ENCODE measurements at places on chromosomes 2 and 18.

GRCh38 chr2:53896864-53897263 is 37.1 kb upstream of the GPR75 start:
- no peak for DNase-seq

- no peak for DNase-seq
Measured at GRCh38 chr2:24231461-24231881, 56.6 kb downstream of the FAM228A start.

DNA sequence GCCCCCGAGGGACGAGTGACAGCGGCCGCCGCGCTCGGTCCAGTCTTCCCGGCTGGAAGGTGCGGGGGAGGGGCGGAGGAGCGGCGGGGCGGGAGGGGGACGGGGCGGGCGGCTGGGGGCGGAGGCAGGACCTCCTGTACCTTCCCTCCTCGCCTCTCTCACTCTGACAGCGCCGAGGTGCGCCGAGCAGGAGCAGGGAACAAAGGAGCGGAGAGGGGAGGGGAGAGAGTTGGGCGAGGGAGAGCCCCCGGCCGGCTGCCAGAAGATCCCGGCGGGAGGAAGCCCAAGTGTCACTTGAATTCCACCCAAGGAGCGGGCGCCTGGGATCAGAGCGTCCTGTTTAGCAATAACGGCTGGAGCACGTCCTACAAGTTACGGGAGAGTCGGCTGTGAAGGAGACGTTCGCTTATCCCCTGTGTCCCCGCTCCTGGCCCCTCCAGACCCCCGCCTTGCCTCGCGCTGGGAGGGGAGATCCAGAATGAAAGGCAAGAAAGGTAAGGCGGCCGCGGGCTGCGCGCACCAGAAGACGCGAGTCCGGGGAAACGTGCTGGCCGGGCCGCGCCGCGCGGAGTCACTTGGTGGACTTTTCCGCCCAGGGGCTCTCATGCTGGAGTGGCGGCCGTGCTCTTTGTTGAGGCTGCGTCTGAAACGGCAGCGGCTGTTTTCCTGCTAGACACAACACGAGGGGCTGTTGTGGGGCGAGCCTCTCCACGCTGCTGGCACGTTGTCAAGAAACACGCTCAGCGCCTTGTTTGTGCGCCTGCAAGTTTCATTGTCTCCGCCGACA is at the start of gene TGIF1:
TSS of gene TGIF1 (plus strand) at position 161 of the 787 bp plus-strand sequence. CDS start at position 479, 318 bp downstream.
- peak; percentile 93 for DNase-seq

GRCh38 chr2:105636109-105636740 is 108.5 kb upstream of the NCK2 start:
- no peak for DNase-seq

DNA sequence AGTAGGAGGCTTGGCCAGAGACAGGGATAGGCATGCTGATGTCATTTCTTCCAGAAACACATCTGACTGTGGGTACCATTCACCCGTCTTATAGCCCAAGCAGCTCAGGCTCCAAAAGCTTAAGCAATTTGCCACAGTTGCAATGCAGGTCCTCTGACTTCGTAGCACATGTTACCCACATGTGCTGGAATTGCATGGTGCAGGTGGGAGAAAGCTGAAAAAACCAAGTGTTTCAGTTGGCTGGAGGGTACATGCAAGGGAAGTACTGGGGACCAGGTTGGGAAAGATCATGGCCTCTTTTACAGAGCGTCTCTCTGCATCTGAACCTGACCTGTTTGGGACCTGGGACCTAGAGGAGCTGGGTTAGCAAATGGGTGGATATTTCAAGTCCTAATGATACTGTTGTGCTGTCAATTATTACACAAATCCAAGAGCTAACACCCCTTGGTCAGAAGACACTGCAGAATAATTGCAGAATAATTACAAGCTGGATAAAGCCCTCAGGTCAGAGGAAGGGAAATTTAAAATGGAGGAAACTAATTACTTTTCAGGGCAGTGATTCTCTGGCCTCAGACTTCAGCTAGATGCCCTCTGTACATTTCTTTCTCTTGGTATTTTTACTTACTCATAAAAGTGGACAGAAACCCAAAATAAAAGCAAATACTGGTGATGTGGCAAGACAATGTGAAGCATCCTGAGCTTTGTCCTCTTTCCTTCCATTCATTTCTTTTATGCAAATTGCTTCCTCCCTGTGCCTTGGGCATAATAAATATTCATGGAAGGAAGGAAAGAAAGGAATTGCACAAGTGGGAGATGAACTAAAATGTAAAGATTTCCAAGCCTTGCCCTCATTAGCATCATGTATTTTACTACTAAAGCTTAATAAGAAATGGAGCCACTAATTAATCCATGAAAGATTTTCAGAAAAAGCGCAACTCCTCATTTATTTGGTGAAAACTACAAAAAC is 45.6 kb upstream of the TTC39C start:
- no peak for DNase-seq

Data from right atrium auricular region (tissue), 2 donors.